Activated CD4-positive, alpha-beta T cell treated with anti-CD3 and anti-CD28 coated beads, Interleukin-2, amount 50 U/mL, for 24 hours (primary cell): ENCODE measurements at places on chromosomes 7 and 10.

- no peak for DNase-seq
Observed at GRCh38 chr7:149459201-149459539, 1.7 kb downstream of the ZNF777 start.

GRCh38 chr7:136016649-136017395 lies 39.7 kb upstream of the MTPN start:
- DNase-seq = no peak

DNA sequence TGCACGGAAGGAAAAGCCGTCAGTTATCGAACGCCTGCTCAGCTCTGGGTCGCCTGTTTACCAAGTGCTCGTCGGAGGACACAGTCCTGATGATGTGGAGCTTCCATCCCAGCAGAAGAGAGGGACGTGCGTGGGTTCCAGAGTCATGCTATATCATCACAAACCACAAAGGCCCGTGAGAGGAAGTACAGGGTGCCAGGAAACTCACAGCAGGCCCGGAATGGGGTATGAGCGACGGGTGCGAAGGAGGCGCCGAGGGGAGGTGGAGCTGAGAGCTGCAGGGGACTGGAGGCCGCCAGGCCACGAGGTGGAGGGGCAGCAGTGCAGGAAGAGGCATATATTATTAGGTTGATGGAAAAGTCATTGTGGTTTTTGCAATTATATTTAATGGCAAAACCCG lies 102.5 kb downstream of the ACTR3B start:
- DNase-seq = no peak

- no peak for DNase-seq
Observed at GRCh38 chr7:138324941-138325340, 135.1 kb upstream of the TRIM24 start.

DNA sequence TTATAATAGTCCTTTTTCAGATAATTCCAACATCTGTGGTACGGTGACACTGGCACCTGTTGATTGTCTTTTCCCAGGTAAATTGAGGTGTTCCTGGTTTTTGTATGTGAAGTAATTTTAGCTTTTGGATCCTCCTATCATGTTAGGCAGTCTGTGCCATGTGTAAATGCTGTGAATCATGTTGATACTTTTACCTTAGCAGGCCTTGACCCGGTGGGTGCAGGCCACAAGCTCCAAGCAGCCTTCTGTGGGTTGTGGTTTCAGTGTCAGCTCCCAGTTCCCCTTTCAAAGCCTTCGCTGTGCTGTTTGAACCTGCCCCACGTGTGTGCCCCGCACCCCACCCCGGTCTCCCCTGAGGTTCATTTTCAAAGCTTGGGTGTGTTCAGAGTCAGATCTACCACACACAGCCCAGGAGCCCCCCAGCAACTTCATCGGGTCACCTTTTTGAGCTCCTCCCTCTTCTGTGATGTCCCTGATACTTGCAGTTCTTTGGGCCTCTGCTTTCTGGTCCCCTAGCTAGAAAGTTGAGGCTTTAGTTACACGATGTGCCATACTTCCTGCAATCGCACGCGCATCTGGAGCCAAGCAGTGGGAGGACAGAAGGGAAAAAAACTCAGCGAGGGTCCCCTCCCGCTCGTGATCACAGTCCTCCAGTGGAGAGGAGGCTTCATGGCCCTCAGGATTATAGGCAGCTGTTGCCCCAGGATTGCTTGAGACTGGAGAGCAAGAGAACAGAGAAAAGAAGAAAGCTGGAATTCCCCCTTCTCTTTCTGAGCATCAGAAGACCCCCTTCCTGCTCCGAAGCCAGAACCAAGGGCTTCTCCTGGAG lies 8.7 kb upstream of the BHLHA15 start:
- peak; percentile 47 for DNase-seq

DNA sequence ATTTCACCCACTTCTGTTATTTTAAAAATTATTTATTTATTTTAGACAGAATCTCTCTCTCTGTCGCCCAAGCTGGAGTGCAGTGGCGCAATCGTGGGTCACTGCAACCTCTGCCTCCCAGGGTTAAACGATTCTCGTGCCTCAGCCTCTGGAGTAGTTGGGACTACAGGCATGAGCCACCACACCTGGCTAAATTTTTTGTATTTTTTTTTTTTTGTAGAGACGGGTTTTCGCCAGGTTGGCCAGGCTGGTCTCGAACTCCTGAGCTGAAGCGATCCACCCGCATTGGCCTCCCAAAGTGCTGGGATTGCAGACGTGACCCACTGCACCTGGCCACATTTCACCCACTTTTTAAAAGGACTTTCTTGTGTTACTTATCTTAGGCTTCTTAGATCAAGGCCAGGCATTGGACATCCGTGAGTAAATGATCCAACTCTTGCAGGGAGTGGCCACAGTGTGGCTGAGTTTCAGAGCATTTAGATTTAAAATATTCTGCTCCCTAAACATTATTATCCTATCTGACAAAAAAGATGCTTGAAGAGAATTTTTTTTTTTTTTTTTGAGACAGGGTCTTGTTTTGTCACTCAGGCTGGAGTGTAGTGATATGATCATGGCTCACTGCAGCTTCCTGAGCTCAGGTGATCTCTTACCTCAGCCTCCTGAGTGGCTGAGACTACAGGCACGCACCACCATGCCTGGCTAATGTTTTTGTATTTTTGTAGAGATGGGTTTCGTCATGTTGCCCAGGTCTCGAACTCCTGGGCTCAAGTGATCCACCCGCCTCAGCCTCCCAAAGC lies 14.4 kb downstream of the SNX10 start:
- no peak for DNase-seq

- DNase-seq = no peak
Observed at GRCh38 chr7:68348401-68348800, 1249.9 kb upstream of the AUTS2 start.

DNA sequence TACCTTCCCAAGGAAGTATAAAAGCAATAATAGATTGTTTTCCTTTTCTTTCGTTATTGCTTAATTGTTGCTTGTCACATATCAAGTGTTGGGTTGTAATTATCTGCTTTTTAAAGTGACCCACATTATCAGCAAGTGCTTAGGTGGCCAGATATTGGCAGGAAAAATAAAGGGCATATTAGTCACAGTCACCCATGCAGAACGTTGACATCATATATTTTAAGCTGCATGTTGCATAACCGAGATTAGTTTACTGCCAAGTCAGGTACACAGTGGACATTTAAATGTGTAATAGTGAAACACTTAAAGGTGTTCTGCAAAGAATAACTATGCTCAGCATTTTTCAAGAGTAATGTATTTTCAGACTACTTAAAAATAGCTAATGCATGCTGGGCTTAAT lies 11.4 kb downstream of the NEBL start:
- DNase-seq = no peak

DNA sequence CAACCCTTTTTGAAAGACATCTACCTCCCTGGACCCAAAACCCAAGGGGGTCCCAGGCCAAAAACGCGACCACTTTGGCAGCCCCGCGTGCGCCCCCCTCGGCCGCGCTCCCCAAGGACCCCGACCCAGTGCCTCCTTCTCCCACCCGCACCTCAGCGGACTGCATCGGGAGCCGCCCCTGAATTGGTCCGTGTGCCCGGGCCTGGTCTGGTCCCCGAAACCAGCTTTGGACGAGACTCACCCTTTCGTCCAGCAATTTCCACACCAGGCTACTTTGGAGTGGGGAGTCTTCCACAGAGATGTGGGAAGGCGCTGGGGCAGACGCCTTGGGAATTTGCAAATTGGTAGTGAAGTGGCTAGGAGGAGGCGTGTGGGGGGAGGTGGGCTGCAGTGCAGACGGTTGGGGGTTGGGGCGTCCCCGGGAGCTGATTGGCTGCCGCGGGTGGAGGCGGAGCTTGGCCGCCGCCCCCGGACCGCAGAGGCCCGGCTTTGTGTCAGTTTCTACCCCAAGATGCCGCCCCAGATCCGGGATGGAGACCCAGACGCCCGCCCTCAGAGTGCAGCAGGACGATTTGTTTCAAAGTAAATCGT lies 16.9 kb downstream of the TCAF1 start:
- DNase-seq = no peak

DNA sequence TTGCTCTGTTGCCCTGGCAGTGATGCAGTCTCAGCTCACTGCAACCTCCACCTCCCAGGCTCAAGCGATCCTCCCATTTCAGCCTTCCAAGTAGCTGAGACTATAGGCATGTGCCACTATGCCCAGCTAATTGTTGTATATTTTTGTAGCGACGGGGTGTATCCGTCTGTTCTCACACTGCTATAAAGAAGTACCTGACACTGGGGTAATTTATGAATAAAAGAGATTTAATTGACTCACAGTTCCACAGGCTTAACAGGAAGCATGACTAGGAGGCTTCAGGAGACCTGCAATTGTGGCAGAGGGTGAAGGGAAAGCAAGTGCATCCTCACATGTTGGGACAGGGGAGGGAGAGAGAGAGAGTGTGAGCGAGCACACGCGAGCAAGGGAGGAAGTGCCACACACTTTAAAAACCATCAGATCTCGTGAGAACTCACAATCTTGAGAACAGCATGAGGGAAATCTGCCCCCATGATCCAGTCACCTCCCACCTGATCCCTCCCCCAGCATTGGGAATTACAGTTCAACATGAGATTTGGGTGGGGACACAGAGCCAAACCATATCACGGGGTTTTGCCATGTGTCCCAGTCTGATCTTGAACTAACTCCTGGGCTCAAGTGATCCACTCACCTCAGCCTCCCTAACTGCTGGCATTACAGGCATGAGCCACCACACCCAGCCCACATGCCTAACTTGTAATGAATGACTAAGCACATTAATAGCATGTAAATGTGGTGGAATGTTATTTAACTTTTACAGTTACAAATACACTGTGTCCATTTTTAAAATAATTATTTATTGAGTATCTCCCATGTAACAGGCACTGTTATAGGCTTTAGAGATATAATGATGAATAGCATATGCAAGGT lies 65.5 kb downstream of the RALA start:
- DNase-seq = no peak

DNA sequence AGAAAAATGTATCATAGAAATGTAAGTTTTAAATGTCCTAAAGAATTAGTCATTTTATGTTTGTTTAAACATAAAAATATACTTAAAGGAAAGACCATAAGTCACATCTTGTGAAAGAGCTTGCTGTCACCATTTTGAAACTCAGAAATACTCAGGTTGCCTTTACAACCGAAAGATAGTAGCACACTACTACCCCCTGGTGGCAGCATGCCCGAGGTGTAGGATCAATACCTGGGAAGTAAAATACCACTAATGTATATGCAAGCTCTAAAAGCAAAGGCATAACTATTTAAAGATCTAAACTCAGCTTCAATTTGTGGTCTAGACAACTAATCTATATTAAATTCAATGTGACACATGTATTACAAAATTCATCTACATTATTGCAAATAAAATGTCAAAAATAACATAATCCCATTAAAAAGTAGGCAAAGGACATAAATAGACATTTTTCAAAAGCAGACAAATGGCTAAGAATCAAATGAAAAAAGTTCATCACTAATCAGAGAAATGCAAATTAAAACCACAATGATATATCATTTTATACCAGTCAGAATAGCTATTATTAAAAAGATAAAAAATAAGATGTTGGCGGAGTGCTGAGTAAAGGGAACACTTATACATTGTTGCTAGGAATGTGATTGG lies 47.7 kb upstream of the FGL2 start:
- DNase-seq = peak; percentile 79

DNA sequence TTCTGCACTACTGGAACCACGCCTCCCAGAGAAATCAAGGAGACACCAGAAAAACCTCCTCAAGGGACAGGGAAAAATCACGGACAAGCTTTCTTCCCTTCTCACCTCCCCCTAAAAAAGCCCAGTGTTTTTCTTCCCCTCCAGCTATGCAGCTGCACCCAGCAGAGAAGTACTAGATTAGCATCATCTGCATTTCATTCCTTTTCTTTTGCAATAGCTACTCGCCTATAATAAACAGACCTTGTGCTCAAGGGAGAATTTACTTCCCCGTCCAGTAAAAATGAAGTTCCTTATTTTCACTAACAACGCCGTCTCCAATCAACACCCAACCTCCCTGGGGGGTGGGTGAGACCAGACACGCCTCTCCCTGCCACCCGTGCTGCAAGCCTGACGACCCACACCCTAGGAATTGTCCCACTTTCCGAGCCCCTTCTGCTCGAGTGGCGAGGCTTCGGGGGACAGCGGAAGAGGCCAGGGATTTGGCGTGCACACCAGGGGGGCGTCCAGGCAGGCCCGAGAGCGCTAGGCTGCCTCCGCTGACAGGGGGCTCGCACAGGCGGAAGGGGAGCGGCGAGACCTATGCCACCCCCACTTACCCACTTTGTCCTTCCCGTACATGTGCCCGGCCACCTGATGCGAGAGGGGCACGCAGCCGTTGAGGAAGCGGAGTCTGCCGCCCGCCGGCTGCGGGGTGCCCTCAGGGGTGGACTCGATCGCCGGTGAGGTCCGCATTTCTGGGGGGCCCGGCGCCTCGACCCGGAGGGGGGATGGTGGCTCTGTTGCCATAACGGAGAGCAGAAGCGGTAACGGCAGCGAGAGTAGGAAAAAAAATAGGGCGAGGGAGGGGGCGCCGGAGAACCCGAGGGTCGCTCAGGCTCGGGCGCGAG lies 625 bp downstream of the IPMK start:
- no peak for DNase-seq

GRCh38 chr10:7407368-7408290 lies 3.2 kb downstream of the SFMBT2 start:
- DNase-seq = no peak

DNA sequence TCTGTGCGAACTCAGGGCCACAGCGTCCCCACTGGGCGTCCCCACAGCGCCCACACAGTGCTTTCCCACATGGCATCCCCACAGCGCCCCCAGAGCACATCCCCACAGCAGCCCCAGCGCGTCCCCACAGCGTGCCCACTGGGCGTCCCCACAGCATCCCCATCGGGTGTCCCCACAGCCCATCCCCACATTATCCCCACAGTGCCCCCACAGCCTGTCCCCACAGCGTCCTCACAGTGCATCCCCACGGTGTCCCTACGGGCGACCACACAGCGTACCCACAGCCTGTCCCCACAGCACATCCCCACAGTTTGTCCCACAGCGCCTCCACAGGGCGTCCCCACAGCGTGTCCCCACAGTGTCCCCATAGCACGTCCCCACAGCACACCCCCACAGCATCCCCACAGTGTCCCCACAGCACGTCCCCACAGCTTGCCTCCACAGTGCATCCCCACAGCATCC lies 131.6 kb downstream of the ACTR3B start:
- no peak for DNase-seq

- no peak for DNase-seq
Observed at GRCh38 chr10:21057989-21058388, 160.9 kb upstream of the NEBL start.

DNA sequence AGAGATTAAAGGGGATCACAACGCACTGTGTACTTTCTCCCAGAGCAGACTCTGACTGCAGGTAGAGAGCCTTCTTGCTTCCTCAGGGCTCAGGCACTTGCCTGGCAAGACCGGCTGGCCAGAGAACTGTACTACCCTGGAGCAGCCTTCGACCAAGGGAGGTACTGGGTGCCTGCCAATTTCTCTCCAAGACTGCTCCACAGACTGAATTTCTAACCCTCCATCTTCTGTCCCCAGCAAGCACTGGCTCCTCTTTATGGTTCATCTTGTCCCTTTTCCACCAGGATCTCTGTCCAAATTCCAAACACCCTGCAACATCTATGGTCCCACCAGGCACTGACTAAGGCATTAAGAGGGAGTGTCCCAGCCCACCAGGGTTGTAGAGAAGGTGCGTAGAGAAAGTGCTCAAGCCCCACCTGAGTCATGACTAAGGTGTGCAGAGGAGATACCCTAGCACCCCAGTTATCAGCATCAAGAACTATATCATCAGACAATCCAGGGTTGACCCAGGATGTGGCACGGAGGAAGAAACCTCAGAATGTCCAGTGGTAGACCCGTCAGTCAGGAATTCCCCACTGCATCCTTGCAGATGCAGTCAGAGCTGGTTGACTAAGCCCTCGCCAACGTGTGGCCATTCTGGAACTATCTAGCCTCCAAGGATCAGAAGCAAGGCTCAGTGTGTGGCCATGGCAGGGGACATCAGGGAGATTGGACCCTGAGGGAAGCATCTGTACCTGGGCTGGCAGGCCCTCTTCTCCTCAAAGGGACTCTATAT lies 60.9 kb upstream of the CAMK2B start:
- no peak for DNase-seq
